Regular cardiac myocyte (primary cell): ENCODE measurements at places on chromosomes 4 and X. TPM values are rescaled to one million over a fixed set of nuclear protein-coding genes. Genes with fewer than 3 reads are reported as not detected.

Gene OTUD6A
- total RNA-seq: not detected in 2 replicates

Gene USP26
- total RNA-seq: not detected in 2 replicates

Gene SOX3
- not detected in 2 replicates for total RNA-seq

Gene PNMA5
- total RNA-seq: not detected in 2 replicates

Gene SHROOM2
- 0.19 and 0.28 TPM in 2 replicates for total RNA-seq

Gene EDA2R
- total RNA-seq: 8.8 and 14.9 TPM in 2 replicates

Gene MECP2
- total RNA-seq: 15.3 and 27.6 TPM in 2 replicates

Gene CT45A5
- not detected in 2 replicates for total RNA-seq

Gene SSX3
- total RNA-seq: not detected in 2 replicates

Gene UGT2A1
- total RNA-seq: not detected in 2 replicates

Gene ARAP2
- total RNA-seq: 0.96 and 4.2 TPM in 2 replicates

Gene FAM114A1
- total RNA-seq: 489 and 527 TPM in 2 replicates

Gene TMPRSS11A
- not detected in 2 replicates for total RNA-seq

Gene ASMT
- not detected in 2 replicates for total RNA-seq

Gene LAMTOR3
- total RNA-seq: 39.1 and 49.6 TPM in 2 replicates

Gene SLC10A6
- total RNA-seq: not detected in 2 replicates

Gene RAB33A
- 1.2 and 15.2 TPM in 2 replicates for total RNA-seq

Gene CCDC110
- 2.3 and 20.3 TPM in 2 replicates for total RNA-seq

Gene SPINK2
- total RNA-seq: not detected in 2 replicates

Gene HAUS3
- total RNA-seq: 9.0 and 16.7 TPM in 2 replicates

Gene CYSLTR1
- not detected in 2 replicates for total RNA-seq

Gene ABCG2
- total RNA-seq: 10.1 and 14.6 TPM in 2 replicates

Gene JADE3
- total RNA-seq: 4.5 and 6.1 TPM in 2 replicates

Gene SLITRK4
- total RNA-seq: 0.96 and 4.5 TPM in 2 replicates

Gene MID1
- total RNA-seq: 10.2 and 19.7 TPM in 2 replicates

Gene PABPC5
- 2.5 and 4.8 TPM in 2 replicates for total RNA-seq
